ENCODE measurements at places on chromosomes 7 and 10. TPM values are rescaled to one million over a fixed set of nuclear protein-coding genes. Genes with fewer than 3 reads are reported as not detected.
A peak's percentile ranks its signal among the peaks of the same experiment; 100 is the strongest.

The CTAGE6 gene
- total RNA-seq = not detected

The ATOH7 gene
- total RNA-seq = not detected

DNA sequence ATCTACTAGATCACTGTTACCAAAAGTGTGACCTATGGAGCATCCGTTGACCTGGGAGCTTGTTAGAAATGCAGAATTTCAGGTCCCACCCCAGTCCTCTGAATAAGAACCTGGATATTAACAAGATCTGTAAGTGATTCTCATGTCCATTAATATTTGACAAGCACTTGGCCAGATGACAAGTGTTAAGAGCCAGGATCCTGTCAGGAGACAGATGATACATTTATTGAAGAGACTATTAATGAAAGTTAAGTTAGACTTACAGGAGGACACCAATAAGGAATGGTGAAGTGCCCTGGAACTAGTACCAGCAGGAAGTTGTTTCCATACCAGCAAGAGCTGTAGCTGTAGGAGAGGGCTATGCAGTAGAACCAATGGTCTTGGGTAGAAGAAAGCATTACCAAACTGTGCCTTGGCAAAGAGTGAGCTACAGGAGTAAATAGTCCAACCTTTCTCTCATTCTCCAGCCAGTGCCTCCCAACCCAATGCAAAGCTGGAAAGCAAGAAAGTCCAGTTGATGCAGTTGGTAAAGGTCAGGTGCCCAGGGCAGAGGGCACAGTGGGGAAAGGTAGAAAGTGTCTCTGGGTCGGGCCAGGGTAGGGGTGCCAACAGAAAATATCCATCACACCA lies 35.3 kb upstream of the ADD3 start:
- ATAC-seq = no peak

GRCh38 chr10:128043259-128044045 lies 82.8 kb downstream of the MKI67 start:
- ATAC-seq = no peak

GRCh38 chr10:7942316-7942715 lies 112.2 kb upstream of the GATA3 start:
- ATAC-seq = no peak

- no peak for ATAC-seq
Observed at GRCh38 chr10:90805206-90805605, 52.6 kb downstream of the HTR7 start.

DNA sequence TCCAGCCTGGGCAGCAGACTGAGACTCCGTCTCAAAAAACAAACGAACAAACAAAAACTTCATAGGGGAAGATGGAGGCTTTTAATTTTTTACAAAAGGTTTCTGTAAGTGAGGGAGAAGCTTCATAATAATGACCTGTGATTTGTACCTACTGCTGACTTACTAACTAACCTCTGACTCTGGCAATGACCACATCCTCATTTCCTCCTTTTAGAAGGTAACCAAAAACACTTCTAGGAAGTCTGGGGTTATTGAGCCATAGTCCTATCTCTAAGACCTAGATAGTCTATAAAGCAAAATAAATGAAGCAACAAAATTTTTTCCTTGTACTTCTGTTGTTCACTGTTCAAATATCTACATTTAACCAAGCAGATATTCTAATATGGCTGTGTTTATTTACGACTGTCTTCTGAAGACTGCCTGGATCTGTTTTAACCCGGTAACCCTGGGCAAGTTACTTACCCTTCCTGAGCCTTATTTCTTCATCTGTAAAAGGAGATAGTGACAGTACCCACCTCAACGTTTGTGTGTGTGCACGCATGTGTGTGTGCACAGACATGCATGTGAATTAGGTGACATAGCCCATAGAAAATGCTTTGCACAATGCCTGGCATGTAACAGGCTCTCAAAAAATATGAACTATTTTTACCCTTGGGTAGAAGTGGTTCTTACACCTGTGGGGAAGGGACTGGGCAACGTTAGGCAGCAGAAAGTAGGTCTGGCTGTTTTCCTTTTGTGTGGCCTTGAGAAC lies 30.8 kb upstream of the SMNDC1 start:
- no peak for ATAC-seq

The ZNF488 gene
- total RNA-seq = 0.12 TPM

The KNDC1 gene
- 0.62 TPM for total RNA-seq

The SNCG gene
- total RNA-seq = 24.1 TPM

The ARL3 gene
- 9.8 TPM for total RNA-seq

The ADARB2 gene
- 1.5 TPM for total RNA-seq

DNA sequence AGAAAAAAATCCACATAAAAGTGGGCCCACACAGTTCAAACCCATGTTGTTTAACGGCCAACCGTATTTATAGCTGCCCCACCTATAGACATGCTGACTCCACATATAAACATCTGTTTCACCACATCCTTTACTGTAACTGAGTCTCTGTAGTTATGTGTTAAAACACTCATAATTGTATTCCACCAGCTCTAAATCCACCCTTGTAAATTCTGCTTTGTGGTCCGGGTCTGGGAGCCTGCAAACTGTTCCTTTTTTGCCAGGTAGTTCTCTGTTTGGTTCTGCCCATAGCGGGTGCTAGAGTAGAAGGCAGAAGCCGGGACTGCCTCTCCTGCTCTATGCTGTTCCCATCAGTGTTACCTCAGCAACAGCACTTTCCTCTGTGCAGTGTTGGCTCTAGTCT lies 20.2 kb upstream of the FHIP2A start:
- no peak for ATAC-seq

DNA sequence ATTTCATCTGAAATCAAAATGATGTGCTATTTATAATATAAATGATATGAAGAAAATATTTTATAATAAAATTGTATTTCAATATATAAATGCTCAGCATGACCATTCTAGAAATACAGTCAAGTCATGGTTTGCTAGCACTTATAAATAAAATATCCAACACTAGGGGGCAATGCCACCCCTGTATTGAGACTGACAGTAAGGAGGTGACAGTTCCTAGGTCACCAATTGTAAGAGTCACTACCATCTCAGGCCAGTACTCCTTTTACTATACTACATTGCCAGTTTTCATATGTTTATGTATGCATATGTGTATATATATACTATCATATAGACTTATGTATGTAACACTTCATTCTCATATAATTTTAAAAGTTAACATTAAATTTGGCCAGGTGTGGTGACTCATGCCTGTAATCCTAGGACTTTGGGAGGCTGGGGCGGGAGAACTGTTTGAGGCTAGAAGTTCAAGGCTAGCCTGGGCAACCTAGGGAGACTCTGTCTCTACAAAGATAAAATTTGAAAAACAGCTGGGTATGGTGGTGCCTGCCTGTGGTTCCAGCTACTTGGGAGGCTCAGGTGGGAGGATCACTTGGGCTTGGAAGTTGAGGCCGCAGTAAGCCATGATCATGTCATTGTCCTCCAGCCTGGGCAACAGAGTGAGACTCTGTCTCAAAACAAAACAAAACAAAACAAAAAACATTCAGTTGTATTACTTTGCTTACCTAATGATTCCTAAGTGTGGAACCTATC lies 2.4 kb upstream of the CNOT4 start:
- no peak for ATAC-seq

DNA sequence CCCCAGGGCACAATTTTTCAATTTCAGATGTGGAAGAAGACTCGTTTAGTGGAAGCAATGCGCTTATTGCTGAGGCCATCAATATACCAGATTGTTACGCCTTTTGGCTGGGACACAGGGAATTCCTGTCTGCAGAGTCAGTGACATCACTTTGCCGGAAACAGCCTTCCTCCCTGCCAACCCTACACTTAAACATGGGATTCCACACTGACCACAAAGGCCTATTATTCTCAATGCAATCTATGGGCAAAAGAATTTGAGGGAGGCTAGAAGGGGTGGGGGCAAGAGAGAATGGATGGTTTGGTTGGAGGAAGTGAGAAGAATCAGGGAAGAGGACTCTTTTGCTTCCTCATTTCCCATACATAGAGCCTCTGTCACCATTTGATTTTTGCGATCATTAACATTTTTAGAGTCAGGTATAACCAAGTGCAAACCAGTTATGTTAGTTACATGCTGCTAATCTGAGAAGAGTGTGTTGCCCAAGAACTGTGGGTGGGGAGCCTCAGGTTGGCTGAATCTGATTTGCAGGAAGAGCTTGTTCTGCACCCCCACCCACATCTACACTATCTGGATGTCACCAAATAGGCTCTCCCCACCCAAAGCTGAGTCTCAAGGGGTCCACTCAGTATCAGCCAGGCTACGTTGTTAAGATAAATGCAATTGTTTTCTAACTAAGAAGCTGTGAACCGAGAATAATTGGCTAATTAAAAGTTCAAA lies 58.2 kb downstream of the ENTPD1 start:
- peak; percentile 70 for ATAC-seq

The ANKIB1 gene
- total RNA-seq = 42.0 TPM

GRCh38 chr10:32957341-32958084 lies 517 bp downstream of the ITGB1 start:
- ATAC-seq = peak; percentile 10

DNA sequence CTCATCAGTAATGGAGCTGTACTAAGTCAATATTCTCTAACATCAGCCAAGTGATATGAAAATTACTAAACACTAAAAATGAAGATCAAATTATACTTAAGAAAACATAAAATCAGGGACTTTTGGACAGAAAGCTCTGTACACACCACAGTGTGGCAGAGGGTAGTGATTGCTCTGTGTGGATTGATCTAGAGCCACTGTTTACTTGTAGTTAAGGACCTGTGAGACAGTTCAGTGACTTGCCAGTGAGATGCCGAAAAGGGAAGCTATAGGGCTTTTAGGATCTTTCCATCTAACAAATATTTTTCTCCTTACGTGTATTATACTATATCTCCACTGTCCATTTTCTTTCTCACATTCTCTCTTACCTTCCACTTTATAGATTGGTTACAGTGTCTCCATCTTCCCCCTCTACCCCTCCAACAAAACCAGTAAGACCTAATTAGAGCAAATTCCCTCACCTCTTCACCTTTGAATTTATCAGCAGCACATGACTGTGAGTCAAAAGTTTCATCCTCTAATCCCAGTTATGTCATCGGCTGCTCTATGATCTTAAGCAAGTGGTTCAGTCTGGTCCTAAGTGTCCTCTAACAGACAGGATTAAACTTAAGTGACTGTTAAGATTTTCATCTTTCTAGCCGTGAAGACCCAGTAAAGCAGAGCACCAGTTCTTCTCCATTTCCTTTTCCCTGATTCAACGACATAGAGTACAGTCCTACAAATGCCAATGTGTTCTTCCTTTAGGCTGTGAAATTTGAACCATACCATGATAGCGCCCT lies 6.9 kb downstream of the PIK3CG start:
- no peak for ATAC-seq

DNA sequence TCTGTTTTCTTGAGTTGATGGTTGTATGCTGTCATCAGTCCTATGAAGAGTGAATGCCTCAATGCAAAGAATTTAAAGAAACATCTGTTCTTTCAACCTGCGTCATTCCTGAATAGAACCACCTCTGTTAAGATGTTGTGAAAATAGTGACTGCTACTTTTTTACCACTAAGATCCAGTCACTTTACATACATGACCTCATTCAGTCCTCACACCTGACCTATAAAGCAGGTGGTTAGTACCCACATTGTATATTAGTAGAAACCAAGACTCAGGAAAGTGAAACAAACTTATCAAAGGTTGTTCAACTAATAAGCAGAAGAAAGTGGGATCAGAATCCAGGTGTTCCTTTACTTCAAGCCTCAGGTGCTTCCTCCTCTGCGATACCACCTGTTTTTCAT lies 64.8 kb downstream of the ITGB8 start:
- ATAC-seq = no peak

The MYL10 gene
- not detected for total RNA-seq

The AMPH gene
- 2.3 TPM for total RNA-seq

GRCh38 chr10:132326925-132327324 lies 5.1 kb upstream of the LRRC27 start:
- no peak for ATAC-seq

GRCh38 chr10:3741688-3742461 lies 43.1 kb downstream of the KLF6 start:
- peak; percentile 28 for ATAC-seq

The MPP7 gene
- 72.1 TPM for total RNA-seq

DNA sequence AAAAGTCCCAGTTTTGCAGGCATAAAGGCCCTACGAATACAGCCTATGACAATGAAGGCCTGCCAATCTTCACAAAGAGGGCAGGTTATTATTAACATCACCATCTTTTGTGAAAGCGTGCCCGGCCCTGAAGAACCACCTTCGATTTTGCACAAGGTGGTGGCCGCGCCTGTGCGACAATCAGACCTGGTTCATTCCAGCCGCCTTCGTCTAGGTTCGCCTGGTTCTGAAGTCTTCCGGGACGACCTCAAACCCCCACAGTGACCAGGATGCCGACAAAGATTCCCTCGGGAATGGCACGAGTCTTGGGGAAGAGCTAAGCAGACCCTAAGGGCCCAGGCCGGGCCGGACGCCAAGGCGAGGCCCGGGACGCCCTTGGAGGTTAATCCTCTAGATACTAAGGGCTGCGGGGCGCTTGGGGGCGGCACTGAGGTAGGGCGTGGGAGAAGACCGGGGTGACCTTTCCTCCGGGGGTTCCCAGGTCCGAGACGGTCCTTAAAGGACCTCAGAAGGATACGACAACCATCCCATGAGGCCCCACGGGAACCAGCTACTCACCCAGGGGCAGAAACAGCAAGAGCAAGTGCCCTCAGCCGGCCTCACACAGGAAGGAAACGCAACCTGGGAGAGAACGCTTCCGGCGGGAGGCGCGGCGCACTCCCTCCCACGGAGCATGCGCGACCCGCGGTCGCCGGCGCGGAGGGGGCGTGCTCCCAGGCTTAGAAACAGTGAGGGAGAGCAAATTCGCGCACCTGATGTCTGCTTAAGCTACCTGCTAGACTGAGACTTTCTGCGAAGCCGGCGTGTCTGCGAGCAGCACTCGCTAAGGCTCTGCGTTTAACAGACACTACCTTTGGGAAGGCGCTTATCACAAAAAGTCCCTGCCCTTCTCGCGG lies at the start of gene ATAD1:
TSS of gene ATAD1 (minus strand) at position 618 of the 896 bp plus-strand sequence. CDS start 3,627 bp downstream, outside the sequence.
- ATAC-seq = peak; percentile 95

GRCh38 chr7:140267381-140268226 lies 90.8 kb upstream of the KDM7A start:
- ATAC-seq = no peak

The ANKRD7 gene
- 2.9 TPM for total RNA-seq

The UTF1 gene
- not detected for total RNA-seq

The TLX1 gene
- total RNA-seq = not detected

DNA sequence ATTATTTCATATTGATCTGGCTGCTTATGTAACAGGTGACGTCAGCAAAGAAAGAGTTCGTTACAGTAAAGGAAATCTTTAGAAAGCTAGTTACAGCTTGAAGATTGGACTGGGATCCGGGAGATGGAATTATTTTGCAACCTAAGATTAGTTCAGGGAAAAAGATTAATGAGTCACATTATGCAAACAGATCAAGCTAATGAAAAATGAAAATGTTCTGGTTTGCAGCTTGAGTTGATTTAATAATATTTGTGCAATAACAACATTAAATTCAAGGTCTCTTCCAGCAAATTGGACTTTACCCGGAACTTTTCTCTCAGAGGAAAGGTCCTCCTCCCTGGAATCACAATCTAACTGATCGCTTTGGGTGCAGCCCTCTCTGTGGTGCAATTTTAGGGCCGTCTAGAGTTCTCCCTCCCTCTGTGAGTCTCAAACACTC lies 119.5 kb downstream of the OTUD1 start:
- ATAC-seq = peak; percentile 89
